ENCODE measurements at places on chromosomes 16 and 17. TPM values are rescaled to one million over a fixed set of nuclear protein-coding genes. Genes with fewer than 3 reads are reported as not detected.
A peak's percentile ranks its signal among the peaks of the same experiment; 100 is the strongest.

The TVP23A gene
- total RNA-seq = 3.3 TPM

The NOG gene
- total RNA-seq = 0.60 TPM

- DNase-seq = peak; percentile 69
Measured at GRCh38 chr17:44219108-44219615, 313 bp downstream of the UBTF start.

DNA sequence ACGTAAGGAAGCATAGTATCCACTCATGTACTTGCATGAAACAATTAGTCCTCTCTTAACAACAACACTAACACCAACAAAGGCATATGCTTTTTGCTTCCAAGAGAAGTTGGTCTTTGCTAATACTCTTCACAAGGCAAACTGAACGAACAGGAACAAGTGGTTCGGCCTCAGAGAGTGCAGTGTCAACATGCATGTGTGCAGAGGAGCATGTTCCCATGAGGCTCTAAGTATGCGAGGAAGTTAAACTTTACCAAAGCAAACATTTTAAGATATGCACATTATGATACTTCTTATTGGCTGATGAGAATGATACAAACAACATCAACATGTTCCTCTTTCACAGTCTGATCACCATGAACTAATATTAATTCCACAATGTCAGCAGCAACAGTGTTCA is 285.3 kb upstream of the IRX5 start:
- no peak for DNase-seq

DNA sequence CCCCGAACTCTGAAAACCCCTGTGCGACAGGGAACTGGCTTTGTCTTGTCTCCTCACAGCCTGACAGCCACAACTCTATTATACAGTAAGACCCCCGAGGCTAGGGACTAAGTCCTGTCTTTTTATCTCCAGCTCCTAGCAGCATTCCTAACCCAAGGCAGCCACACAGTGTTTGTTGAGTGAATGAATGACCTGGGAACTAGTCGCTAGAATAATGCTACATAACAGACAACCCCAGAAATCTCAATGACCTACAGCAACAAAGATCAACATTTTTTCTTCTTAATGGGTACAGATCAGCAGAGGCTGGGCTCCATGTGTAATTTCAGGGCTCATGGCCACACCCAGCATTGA is 71.4 kb upstream of the TNRC6C start:
- DNase-seq = no peak

DNA sequence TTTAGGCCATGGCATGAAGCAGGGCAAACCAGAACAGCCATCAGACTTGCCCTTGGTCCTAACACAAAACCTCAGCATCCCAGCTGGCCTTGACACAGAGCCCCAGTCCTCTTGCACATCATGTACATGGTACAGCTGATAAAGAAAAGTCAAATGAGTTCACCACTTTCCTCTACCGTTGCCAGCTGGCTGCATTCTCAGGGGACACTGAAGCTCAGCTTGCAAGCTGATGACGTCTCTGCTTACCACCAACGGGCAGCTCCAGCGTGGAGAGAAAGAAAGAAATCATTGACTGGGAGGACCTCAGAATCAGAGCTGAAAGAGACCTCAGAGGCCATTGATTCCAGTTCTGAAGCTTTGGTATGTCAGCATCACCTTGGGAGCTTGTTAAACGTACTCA is 80.7 kb upstream of the CES5A start:
- DNase-seq = peak; percentile 47

The P3H4 gene
- 7.8 TPM for total RNA-seq

The C1QTNF1 gene
- 108 TPM for total RNA-seq

- no peak for DNase-seq
Measured at GRCh38 chr17:76142585-76143041, 1.6 kb upstream of the FOXJ1 start.

DNA sequence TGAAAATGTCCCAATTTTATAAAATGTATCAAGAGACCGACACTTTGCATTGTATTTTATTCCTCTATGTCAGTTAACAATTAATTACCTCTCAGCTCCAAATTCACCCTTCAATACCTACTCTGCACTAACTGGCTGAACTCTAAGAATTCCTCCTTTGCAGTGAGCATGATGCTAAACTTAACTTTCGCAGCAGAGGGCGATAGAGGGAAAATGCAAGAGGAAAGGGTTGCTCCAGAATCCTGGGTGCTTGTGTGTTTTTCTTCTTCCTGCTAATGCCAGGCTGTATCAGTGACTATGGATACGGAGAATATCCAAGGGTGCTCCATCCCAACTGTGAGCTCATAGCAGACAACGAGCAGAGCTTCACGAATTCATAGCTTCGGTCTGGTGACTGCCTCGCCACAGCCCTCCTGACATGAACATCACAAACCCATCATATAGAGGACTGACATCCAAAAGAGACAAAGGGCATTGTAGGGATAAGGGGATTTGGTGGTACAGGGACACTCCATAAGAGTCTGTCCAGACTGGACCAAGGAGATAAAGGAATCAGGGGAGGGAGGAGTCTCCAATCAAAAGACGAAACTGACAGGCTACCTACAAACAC is 172.9 kb downstream of the STX8 start:
- no peak for DNase-seq

DNA sequence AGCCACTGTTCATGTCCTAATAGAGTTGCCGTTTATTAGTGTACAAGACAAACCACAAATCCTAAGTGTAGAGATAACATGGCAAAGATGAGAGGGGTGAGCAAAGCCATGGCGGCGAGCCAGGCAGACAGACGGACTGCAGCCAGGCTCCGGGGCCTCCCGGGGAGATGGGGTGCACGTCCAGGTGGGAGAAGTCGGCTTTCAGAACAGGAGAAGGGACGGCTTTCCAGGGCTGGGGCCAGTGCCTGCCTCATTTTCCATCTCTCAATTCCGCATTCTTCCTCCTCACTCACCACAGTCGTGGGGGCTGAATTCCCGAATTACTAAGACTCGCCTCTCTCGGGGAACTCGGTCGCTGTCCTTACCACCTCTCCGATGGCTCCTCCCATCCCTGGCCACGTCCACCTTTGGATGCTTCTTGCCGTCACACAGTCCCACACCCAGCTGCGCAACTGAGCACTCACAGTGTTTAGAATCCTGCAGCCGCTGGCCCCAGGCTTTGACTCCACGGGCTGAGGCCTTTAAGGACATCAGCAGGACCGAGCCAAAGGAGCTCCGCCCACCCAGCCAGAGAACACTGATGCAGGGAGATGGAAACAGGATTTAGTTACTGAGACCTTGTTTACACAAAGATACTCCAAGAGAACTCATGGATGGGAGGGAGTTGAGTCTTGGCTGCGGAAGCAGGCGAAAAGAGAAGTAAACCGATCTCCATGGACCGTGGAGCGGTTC is 59.7 kb downstream of the RNF112 start:
- DNase-seq = peak; percentile 75

The ATAD5 gene
- total RNA-seq = 3.0 TPM

GRCh38 chr16:81607805-81608522 is 163.4 kb downstream of the CMIP start:
- no peak for DNase-seq

The ITGB4 gene
- total RNA-seq = 303 TPM

DNA sequence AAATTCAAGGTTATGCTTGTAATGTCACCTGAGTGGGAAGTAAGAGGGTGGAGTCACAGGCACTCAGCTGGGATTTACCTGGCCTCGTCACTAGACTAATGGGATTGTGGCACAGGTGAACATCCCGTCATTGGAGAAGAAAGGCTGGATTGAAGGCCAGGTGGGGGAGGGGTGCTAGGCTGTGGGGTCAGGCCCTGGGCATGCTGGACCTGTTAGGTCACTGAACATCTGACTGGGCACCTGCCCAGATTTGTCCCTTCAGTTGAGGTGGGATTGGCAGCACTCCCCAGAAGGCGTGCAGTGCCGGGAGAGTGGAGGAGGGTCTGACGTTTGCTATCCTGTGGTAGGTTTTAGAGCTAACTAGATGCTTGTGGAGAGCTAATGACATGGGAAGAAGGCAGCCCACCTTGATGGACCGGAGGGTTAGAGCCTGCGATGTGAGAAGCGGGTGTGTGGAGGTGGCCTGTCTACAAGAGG is 161.5 kb upstream of the ZNF267 start:
- no peak for DNase-seq

DNA sequence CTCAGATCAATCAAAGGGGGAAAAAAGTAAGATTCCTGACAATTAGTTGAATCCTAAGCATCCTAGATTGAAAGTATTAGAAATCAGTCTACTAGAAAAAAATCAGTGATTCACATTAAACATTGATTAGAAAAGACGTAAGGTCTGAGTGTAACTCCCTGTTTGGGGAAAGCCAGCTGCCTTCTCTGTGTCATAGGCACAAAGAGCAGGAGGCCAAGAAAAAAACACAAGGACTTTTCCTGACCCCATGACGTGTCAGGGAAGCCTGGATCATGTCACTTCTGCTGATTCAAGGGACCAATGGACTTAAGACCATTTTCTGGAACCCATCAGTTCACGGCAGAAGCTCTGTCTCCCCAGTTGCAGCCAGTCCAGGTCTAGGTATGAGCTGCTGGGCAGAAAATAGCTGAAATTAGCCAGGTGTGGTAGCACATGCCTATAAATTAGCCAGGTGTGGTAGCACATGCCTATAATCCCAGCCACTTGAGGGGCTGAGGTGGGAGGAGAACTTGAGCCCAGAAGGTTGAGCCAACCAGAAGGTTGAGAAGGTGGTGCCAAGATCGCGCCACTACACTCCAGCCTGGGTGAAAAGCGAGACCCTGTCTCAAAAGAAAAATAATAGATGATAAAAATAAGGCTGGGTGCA is 35.9 kb downstream of the RANBP10 start:
- no peak for DNase-seq

- DNase-seq = no peak
Measured at GRCh38 chr17:45896803-45897693, 2.7 kb downstream of the MAPT start.

The MT4 gene
- not detected for total RNA-seq

GRCh38 chr16:68265078-68265920 is 973 bp downstream of the SLC7A6 start:
- peak; percentile 72 for DNase-seq

The DNAH2 gene
- total RNA-seq = 1.5 TPM

- DNase-seq = no peak
Measured at GRCh38 chr16:21990381-21990944, 10.5 kb downstream of the PDZD9 start.

DNA sequence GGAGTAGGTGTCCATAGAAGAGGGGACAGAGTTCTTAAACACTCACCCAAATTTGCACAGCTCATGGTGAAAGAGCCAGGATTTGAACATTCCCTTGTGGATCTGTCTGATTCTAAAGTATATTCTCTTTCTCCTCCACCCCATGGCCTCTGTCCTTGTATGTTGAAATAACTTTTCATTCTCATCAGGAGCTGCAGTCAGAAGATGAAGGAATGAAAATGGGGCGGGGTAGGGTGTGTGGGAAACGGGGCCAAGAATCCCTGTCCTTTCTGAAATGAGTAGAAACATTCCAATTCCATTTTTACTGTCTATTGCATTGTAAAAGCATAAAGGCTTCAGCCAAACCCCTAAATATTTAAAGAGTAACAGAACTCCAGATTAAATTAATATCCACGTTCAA is 42.8 kb downstream of the NOG start:
- no peak for DNase-seq

The BRIP1 gene
- 2.0 TPM for total RNA-seq

The TBC1D3 gene
- total RNA-seq = not detected

DNA sequence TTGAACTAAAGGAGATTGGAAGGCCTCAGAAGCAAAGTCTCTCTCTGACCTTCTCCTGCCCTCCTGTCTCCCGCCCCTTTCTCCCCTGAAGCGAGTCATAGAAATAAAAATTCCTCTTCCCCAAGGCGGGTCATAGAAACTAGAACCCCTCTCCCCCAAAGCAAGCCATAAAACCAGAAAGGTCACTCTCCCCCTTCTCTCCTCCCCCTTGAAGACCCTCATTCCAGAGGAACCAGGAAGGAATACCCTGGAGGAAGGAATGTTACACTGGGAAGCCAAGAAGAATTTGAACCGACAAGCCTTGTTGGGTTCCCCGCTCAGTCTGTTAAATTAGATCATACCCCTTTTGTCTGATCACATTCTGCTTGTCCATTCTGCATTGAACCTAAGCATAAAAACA is 2.7 kb upstream of the GJC1 start:
- DNase-seq = no peak

GRCh38 chr17:66776999-66777688 is 57.8 kb upstream of the CACNG5 start:
- DNase-seq = no peak

- DNase-seq = peak; percentile 86
Measured at GRCh38 chr16:3364774-3365427, 9.2 kb downstream of the OR2C1 start.

GRCh38 chr17:44360826-44361225 is 2.8 kb downstream of the FAM171A2 start:
- DNase-seq = no peak

- no peak for DNase-seq
Measured at GRCh38 chr16:24499193-24499814, 40.1 kb upstream of the RBBP6 start.

DNA sequence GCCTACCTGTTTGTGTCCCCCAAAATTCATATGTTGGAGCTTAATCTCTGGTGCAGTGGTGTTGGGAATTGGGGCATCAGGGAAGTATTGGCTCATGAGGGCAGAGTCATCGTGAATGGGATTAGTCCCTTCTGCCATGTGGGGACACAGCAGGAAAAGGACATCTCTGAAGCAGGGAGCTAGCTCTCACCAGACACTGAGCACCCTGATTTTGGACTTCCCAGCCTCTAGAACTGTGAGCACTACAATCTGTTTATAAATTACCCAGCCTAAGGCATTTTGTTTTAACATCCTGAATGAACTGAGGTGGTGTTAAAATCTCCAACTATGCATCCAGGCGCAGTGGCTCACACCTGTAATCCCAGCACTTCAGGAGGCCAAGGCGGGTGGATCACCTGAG is 206.0 kb downstream of the SEC14L1 start:
- DNase-seq = peak; percentile 24

- DNase-seq = no peak
Measured at GRCh38 chr16:21302898-21303528, 24.9 kb upstream of the CRYM start.

The TEX19 gene
- total RNA-seq = not detected

GRCh38 chr17:4162321-4162720 is 19.3 kb downstream of the CYB5D2 start:
- no peak for DNase-seq

DNA sequence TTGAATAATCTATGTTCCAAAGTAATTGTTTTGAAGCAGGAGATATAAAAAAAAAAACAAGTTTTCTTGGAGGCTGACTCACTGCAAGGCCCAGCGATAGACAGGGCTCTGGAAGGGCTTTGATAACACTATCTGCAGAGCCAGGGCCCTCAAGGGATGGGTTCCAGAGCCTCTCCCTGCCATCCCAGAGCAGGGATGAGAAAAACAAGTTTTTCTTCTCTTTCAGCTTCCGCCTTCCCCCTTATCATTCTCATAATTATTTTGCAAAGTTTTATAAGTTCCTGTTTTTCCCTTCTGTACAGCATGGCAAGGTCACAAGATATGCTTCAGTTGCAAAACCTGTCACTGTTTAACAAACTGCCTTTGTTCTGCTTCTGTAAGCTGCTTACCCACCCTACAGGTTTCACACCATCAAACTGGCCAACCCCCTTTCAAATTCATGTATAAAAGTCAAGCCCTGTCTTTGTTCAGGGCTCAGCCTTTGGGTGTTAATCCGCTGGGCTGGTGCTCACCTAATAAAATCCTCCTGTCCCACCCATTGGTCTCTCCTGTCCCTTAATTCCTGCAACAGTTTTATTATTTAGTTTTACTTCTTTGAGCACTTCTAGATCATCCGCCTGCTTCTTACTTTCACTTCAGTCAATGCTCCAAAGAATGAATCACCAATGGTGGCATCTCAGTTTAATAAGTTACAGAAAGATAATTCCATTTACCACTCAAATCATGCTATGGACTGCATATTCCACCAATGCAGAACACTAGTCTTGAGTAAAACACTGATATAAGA is 5.6 kb upstream of the THUMPD1 start:
- DNase-seq = no peak

Data from ureter (tissue), 1 donor.